OCI-LY7 (cell line): ENCODE measurements at places on chromosomes 12 and 14. TPM values are rescaled to one million over a fixed set of nuclear protein-coding genes. Genes with fewer than 3 reads are reported as not detected.

DNA sequence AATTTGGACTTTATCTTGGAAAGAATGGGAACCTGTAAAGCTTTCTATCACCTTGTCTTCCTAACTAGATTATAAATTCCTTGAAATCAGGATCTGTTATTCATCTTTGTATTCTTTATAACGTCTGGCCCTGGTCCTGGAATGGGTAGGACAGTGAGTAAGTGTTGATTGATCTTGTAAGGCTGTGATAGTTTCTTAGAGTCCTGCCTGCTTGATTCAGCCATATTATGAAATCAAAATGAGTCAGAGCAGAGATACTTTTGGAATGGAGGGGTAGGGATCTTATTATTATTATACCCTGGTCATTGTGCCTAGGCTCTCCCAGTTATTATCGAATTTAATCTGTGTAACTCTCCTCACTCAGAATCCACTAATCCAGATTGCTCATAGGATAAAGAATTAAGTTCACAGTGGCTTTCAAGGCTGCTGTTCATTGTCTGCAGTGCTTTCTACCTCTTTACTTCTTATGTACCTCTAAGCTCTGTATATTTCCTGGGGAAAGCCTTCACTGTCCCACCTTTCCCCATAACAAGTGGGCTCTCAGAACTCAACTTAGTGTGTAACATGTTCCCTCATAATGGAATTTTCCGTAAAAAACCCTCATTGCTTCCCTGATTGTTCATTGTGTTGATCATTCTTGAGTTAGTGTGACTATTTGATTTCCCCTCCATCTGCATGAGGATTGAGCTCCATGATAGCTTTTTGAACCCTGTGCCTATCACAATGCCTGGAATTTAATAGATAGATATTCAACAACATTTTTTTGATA is 93.3 kb downstream of the DAAM1 start:
- DNase-seq = no peak

Gene DHH
- 0.17 and 0.31 TPM in 2 replicates for total RNA-seq

GRCh38 chr12:50062728-50063460 is 5.5 kb downstream of the ASIC1 start:
- no peak for DNase-seq

Gene KRT6C
- not detected in 2 replicates for total RNA-seq

Gene SERPINA9
- total RNA-seq = not detected in 2 replicates

DNA sequence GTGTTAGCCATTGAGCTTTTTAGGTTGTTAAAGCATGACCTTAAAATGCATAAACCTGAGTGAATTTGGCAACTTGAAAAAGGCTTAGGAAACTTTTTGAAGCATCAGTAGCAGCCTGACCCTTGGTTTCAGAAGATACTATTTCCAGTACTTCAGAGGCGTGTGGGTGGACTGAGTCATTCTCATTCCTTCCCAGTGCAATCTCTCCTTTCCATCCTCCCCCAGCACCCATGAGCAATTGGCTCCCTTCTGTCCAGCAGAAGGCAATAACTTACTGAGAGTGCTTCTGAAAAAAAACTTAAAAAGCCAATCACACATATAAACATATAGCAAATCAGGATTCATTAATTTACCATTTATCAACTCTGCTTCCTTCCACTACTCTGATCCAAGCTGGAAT is 299.3 kb upstream of the STXBP6 start:
- no peak for DNase-seq

Gene BRAP
- total RNA-seq = 19.7 and 22.7 TPM in 2 replicates

DNA sequence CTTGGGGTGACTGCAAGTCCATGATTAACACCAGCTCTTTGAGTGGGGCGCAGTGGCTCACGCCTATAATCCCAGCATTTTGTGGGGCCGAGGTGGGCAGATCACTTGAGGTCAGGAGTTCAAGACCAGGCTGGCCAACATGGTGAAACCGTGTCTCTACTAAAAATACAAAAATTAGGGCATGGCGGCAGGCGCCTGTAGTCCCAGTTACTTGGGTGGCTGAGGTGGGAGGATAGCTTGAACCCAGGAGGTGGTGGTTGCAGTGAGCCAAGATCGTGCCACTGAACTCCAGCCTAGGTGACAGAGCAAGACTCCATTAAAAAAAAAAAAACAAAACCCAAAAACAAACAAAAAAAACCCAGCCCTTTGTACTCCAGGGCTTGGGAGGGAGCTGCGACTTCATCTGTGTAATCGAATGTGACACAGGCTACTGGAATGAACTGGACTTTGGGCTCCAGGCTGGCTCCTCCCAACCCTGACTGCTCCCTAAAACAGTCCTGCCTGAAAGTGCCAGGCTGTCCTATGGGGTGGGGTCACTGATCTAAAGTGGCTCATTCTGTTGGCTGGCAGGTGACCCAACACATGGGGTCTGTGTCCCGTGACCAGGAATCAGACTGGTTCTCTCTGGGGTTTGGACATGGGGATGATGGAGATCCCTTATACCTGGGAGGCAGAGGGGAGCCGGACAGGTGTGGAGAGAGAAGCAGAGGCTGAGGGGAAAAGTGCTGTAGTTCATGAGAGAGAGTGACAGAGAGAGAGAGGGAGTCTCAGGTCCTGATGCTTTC is 9.3 kb upstream of the C12orf43 start:
- DNase-seq = no peak
